ENCODE measurements at places on chromosomes 3 and 15. TPM values are rescaled to one million over a fixed set of nuclear protein-coding genes. Genes with fewer than 3 reads are reported as not detected.

IQCF5 gene
- total RNA-seq, result not detected

C3orf22 gene
- total RNA-seq, result not detected

PLCL2 gene
- total RNA-seq, result 48.8 TPM

PLCH1 gene
- 0.37 TPM for total RNA-seq

PCLAF gene
- 121 TPM for total RNA-seq

CYP19A1 gene
- total RNA-seq, result not detected

CA12 gene
- total RNA-seq, result not detected

CCDC32 gene
- total RNA-seq, result 17.0 TPM

RTP4 gene
- total RNA-seq, result 18.9 TPM

RASGRF1 gene
- not detected for total RNA-seq

EHHADH gene
- 2.2 TPM for total RNA-seq

PLA2G4E gene
- total RNA-seq, result not detected

CCRL2 gene
- total RNA-seq, result 5.3 TPM

GPR176 gene
- not detected for total RNA-seq

MLH1 gene
- total RNA-seq, result 64.8 TPM

ANKRD63 gene
- not detected for total RNA-seq

TCF12 gene
- 60.8 TPM for total RNA-seq

MINAR1 gene
- total RNA-seq, result 0.40 TPM

RABL3 gene
- total RNA-seq, result 30.0 TPM

SLC24A5 gene
- total RNA-seq, result not detected

ABI3BP gene
- not detected for total RNA-seq

MED12L gene
- 0.35 TPM for total RNA-seq

All from activated CD4-positive, alpha-beta T cell treated with anti-CD3 and anti-CD28 coated beads, Interleukin-2, amount 10 ng/mL, durations not matched to agents 7 days and 5 days (primary cell).